A549 treated with CpdA at 1 μM for 4 hours (cell line): ENCODE measurements at places on chromosomes 5 and 9. TPM values are rescaled to one million over a fixed set of nuclear protein-coding genes. Genes with fewer than 3 reads are reported as not detected.

The NR4A3 gene
- 2.0 to 3.0 TPM (median 2.6 TPM) in 5 replicates for total RNA-seq

The SPAAR gene
- total RNA-seq: not detected in 5 replicates

The CDC20B gene
- total RNA-seq: 0.07 to 0.16 TPM (median 0.12 TPM) in 5 replicates

The SPINK13 gene
- total RNA-seq: not detected in 5 replicates

The NEUROG1 gene
- not detected in 5 replicates for total RNA-seq
